ENCODE measurements at places on chromosomes 11 and 22. TPM values are rescaled to one million over a fixed set of nuclear protein-coding genes. Genes with fewer than 3 reads are reported as not detected.

KRTAP5-1 gene
- not detected for total RNA-seq

GTSE1 gene
- 30.0 TPM for total RNA-seq

CRYBB3 gene
- total RNA-seq: not detected

PUS3 gene
- 8.3 TPM for total RNA-seq

WT1 gene
- 6.0 TPM for total RNA-seq

PKNOX2 gene
- not detected for total RNA-seq

CCDC83 gene
- not detected for total RNA-seq

MPPED1 gene
- total RNA-seq: not detected

FAM181B gene
- 0.07 TPM for total RNA-seq

HOATZ gene
- not detected for total RNA-seq

MRPL17 gene
- total RNA-seq: 96.8 TPM

KDM4D gene
- total RNA-seq: 0.48 TPM

C1QTNF5 gene
- not detected for total RNA-seq

MMP3 gene
- 0.28 TPM for total RNA-seq

FIBIN gene
- total RNA-seq: not detected

LRRC55 gene
- not detected for total RNA-seq

CNGA4 gene
- 0.07 TPM for total RNA-seq

MRGPRE gene
- total RNA-seq: not detected

VWA5A gene
- 0.31 TPM for total RNA-seq

FAM180B gene
- total RNA-seq: not detected

NLRP14 gene
- not detected for total RNA-seq

CREB3L1 gene
- 5.5 TPM for total RNA-seq

CHKB gene
- 19.2 TPM for total RNA-seq

Measured in A549 treated with GW870086 at 1 μM for 4 hours (cell line).